NCI-H69 (cell line): ENCODE measurements at places on chromosomes 1 and 21.
A peak's percentile ranks its signal among the peaks of the same experiment; 100 is the strongest.

GRCh38 chr1:185938396-185938795, 204.2 kb downstream of the HMCN1 start:
- DNase-seq, result peak; percentile 21

- DNase-seq, result no peak
These were observed 5.2 kb downstream of the ALG14 start for GRCh38 chr1:95067568-95067967.

DNA sequence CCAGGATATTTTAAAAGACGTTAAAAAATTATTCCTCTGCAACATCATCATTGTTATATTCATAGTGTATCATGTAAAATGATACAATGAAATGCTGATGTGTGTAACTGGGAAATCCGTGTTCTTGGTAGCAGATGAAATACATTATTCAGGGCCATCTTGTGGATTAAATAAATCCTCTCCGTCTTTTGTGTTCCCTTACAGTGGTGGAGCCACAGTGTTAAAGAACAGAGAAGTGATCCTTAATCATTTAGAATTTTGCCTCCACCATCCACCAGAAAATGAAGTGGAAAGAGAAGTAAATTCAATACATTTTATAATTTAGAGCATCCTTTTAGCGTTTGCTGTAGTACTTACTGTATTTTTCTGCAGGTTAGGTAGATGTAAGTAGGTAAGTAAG, 1.3 kb downstream of the DYRK3 start:
- DNase-seq, result peak; percentile 30

DNA sequence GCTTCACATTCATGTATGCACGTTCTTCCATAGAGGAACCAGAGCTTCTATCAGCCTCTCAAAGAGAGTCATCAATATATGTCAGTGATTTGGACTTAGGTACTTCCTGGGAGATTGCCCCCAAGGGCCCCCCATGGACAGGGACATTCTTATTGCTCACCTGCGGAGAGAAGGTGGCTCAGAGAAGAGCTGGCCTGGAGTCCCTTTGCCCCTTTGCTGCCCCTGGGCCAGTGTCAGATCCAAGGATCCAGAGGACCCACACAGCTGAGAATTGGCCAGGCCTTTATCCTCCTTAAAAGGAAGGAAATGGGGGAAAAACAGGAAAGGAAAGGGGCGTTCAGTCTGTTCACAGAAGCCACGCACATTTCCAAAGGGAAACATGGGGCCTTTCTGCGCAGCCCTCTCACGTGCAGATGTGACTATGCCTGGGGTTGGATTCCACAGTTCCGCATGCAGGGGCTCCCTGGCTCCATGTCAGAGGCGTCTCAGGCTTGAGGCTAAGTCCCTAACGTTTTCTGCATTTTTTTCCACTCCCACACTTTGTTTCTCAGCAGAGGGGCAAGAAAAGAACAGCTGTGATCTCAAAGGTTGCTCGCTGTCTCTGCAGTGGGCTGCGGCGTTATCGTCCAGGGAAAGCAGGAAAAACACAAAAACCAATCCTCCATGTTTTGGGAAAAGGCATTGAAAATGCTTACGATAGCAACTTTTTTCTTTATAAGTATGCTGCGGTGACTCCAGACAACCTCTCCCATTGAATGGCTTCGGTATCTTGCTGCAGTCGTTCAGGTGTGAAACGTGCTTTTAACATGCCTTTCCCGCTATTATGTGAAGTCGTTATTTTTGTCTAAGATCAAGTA, 5.9 kb downstream of the C1orf226 start:
- DNase-seq, result no peak

DNA sequence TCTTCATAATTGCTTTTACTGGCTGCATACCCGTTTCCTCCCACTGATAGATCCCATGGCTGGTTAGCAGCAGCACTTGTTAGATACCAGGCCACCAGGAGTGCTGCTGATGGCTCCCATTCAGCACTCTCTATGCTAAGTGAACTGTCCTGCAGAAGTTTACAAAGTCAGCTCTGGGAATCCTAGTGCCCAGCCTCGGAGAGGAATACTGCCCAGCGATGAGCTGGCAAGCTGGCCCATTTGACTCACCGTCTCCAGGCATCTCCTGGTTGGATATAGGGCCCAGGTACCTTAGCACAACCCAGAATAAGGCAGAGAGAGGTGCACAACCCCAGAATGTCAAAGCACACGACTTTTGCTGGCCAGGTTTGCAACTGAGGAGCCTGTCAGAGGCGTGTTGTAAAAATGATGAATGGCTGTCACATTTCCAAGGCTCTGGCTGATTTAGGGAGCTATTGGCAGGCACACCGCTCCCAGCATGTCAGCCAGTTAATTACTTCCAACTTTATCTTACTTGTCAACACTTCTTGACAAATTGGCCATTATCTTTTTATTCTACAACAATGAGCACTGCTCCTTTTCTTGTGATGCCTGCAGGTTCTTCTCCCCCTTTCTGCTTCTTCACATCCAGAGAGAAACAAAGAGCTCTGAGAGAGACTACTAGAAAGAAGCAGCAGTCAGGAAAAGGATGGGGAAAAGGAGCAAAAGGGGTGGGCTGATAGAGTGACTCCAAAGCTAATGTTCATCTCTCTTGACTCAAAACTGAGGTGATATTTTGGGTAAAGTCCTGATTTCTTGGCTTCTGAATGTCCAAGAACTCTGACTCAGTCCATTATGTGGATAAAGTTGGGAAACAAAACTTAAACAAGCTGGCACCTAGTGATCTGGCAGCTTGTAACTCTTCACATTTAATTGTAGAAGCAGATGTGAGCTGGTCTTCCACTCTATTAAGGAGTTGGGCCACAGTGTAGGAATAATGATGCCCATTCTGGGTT, 10.8 kb upstream of the ANGPTL7 start:
- peak; percentile 84 for DNase-seq

GRCh38 chr1:3410142-3410925, 44.1 kb upstream of the ARHGEF16 start:
- peak; percentile 37 for DNase-seq

- DNase-seq, result no peak
These were observed 156.5 kb downstream of the FGGY start for GRCh38 chr1:59453297-59453968.

GRCh38 chr1:8439015-8439702, 121.2 kb downstream of the SLC45A1 start:
- peak; percentile 85 for DNase-seq

DNA sequence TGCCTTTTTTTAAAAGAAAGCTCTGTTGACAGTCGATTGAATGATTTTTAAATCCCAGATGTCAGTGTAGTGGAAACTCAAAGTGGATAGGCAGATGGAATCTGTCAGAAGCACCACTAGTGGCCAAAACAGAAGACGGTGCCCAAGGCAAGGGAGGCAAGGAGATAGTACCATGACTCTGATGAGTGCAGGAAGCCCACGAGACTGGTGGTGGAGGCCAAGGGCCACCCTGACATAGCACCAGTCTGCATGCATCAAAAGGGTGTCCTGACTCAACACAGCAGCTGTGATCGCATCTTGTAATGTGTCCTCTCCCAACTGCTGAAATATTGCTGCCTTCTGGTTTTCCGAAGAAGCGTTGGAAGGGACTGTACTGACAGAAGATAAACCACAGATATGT, 124.1 kb upstream of the PAPPA2 start:
- no peak for DNase-seq

DNA sequence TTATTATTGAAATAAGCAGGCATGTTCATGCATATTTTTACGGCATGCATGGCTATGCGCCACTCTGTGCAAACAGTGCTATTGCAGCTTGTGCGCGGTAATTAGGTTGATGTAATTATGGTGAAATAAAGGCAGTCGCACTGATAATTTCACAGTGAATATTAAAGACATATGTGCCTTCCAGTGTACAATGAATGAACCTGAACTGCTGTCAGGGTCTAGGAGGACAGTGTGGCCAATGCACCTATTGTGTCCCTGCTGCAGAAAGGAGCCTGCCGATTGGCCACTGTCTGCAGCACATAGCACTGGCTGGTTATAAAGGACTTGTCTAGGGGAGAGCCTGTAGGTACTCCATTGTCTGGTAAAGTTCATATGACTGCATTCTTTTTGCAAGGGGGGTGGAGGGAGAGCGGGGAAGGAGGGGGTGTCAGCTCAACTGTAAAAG, 340.4 kb downstream of the USP25 start:
- DNase-seq, result peak; percentile 49

- peak; percentile 11 for DNase-seq
These were observed 4.0 kb upstream of the ZBTB40 start for GRCh38 chr1:22447621-22448111.

GRCh38 chr1:156949127-156949526, 28.7 kb downstream of the LRRC71 start:
- DNase-seq, result no peak

DNA sequence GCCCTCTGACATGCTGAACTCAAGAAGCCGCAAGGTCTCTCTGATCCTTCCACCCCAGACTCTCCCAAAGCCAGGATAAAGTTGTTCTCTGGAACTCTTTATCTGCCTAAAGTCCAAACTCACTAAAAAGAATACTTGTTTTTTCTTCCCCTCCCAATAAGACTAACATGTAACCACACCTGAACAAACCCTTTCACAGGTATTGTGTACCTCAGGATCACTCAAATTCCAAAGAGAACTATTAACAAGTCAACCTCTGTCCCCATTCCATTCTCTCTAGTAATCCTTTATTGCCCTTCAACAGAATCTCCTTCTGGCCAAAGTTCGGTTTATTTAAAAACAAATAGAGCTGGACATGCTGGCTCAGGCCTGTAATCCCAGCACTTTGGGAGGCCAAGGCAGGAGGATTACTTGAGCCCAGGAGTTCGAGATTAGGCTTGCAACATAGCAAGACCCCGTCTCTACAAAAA, 4.1 kb upstream of the TOE1 start:
- no peak for DNase-seq

DNA sequence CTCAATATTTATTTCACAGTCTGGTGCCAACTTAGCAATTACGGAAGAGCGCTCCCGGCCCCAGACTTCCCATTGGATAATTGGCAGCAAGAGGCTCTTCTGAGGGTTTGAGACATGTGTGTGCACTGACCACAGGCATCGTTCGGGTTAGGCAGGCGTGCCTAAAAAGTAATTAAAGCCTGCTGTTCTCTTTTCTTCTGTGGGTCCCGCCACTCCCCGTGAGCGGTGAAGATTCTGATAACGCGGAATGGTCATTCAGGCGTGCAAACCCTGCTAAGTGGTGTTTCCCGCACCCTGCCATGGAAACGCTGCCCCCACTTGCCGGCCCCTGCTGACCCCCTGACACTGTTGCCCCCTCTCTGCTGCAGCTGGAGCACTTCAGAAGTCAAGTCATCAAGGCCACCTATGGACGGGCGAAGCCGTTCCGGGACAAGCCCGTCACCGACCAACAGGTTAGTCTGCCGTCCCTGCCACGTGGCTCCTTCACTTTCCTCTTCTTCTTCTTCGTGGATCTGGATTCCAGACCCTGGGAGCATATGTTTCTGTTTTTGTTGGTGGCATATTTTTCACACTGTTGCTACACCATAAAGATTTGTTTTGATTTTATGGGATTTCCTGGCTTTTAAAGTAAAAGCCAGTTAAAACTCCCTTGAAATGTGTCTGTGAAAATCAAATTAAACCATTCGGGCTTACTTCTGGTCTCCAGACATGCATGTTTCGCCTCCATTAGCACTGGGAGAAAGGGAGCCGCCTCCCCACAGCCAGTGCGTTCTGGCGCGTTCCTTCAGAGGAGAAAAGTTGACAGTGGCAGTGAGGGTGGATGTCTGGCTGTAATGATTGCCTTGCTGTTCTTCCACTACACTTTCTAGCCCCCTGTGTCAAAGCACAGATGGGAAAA, 79.9 kb downstream of the FHAD1 start:
- DNase-seq, result peak; percentile 93

- peak; percentile 62 for DNase-seq
These were observed 841 bp downstream of the SNX27 start for GRCh38 chr1:151612501-151613281.

GRCh38 chr1:207444514-207445217, 9.5 kb upstream of the CR2 start:
- DNase-seq, result no peak

- no peak for DNase-seq
These were observed 690.7 kb downstream of the RWDD3 start for GRCh38 chr1:95924684-95925083.

- no peak for DNase-seq
These were observed 58.5 kb upstream of the ENAH start for GRCh38 chr1:225711236-225711937.

GRCh38 chr1:7732331-7732730, 38.8 kb upstream of the VAMP3 start:
- no peak for DNase-seq

- DNase-seq, result no peak
These were observed 35.3 kb upstream of the ACTRT2 start for GRCh38 chr1:2985694-2986548.

DNA sequence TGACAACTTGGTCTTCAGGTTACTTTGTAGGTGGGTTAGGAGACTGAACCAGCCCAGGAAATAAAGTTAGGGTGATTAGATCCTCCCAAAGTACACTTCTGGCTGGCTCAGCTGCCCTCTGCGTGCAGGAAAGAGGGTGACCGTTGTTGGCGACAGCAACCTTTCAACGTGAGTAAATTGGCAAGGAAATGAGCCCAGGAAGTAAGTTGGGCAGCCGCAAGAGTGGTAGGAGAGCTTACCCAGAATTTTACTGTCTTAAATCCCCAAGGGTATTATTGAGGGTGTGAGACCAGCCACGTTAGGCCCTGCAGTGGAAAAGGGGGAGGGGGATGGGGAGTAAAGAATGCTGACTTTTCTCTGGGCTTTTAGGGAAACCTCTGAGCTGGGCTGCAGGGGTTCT, 1.6 kb downstream of the TENT5C start:
- DNase-seq, result peak; percentile 41

DNA sequence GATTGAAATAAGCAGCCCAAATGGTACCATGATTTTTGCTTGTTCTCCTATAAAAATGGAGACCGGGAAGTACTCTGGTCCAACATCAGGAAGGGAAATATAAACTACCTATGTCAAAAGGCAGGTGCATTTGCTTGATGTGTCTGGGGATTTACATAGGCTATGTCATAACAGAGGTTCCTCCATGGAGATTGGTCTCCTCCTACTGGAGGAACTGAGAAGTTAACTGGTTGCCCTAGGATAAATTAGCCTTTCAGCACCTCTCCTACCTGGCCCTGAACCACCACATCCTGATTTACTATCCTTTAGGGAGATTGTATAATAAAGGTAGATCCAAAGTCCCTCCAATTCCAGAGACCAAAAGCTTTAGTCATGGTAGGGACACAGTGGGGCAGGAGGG, 1109.3 kb upstream of the B3GALT2 start:
- DNase-seq, result peak; percentile 82

GRCh38 chr21:17671733-17672132, 59.0 kb upstream of the BTG3 start:
- peak; percentile 75 for DNase-seq

- DNase-seq, result no peak
These were observed 228.3 kb upstream of the ZP4 start for GRCh38 chr1:238119060-238119459.

GRCh38 chr1:245180496-245181157, 25.8 kb downstream of the KIF26B start:
- DNase-seq, result peak; percentile 50
